Colonic mucosa (tissue), 4 donors: ENCODE measurements at places on chromosomes 7 and 10. TPM values are rescaled to one million over a fixed set of nuclear protein-coding genes. Genes with fewer than 3 reads are reported as not detected.

Gene UNCX
- not detected for total RNA-seq

DNA sequence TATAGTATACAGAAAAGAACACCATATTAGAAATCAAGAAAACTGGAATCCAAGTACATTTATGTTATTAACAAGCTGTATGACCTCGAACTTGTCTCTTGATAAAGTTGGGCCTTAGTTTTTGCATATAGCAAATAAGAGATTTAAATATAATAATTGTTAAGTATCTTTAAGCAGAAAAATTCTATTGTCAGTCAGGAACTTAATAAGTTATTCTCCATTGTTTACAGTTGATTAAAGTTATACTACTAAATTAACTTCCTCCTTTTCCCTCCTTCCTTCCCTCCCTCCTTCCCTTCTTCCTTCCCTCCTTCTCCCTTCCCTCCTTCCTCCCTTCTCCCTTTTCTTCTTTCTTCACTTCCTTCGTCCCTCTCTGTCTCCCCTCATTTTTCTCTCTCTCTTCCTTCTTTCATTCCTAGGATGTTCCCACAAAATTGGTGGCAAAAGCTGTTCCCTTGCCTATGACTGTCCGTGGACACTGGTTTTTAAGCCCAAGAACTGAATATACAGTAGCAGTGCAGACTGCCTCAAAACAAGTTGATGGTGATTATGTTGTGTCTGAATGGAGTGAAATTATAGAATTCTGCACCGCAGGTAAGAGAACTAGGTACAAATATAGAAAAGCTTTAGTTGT, 59.7 kb downstream of the PHYHIPL start:
- H3K27me3 ChIP-seq, result no peaks in the 10 kb centered on the region
- DNase-seq, result no peak
- no peaks in the 10 kb centered on the region for H3K4me1 ChIP-seq
- no peaks in the 10 kb centered on the region for H3K36me3 ChIP-seq
- H3K27ac ChIP-seq, result no peak overlapping the region
- no peak overlapping the region for H3K4me3 ChIP-seq

DNA sequence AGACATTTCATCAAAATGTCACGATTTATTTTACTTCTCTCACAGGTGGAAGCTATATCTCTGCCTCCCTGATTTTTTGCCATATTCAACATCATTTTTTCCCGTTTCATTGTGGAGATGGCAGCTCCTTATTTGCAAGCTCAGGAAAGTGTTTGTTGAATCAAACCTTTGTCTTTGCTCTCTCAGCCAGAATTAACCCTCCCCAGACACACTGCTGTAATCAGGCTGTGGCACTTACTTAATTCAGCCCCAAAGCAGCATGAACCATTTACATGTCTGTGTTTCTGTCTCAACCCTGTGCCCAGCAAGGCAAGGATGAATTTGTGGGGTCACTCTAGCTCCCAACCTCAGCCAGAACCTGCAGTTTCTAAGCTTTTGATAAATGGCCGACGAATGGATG, 397.2 kb downstream of the TCERG1L start:
- no peaks in the 10 kb centered on the region for H3K36me3 ChIP-seq
- no peak for DNase-seq
- no peaks in the 10 kb centered on the region for H3K4me1 ChIP-seq

GRCh38 chr10:51204066-51204465, 129.8 kb downstream of the PRKG1 start:
- no peak overlapping the region for H3K4me3 ChIP-seq
- H3K36me3 ChIP-seq, result no peaks in the 10 kb centered on the region
- no peaks in the 10 kb centered on the region for H3K4me1 ChIP-seq
- no peak for DNase-seq
- H3K27ac ChIP-seq, result no peak overlapping the region

DNA sequence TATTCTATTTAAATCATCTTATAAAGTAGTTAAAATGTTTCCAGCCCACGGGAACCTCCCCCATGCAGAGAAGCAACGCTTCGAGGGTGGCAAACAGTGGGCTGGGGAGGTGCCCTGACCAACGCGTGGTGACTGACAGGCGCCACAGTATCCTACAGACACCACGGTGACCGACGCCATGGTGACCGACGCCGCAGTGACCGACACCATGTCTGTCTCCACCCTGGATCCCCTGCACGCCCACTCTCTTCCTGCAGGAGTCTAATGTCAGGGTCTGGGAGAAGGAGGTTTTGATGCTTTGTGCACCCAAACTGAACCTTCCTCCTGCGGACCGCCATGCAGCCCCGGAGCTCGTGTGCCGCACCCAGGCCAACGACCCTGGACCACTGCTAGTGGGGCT, 464.4 kb downstream of the PTPRN2 start:
- no peaks in the 10 kb centered on the region for H3K4me1 ChIP-seq
- H3K27me3 ChIP-seq, result no peaks in the 10 kb centered on the region
- no peak overlapping the region for H3K27ac ChIP-seq
- DNase-seq, result no peak
- H3K4me3 ChIP-seq, result no peak overlapping the region

Gene VAX1
- total RNA-seq, result not detected

Gene NDUFB2
- 281 TPM for total RNA-seq

- H3K27ac ChIP-seq, result no peak overlapping the region
- no peaks in the 10 kb centered on the region for H3K36me3 ChIP-seq
- H3K27me3 ChIP-seq, result no peaks in the 10 kb centered on the region
- DNase-seq, result no peak
These were observed 9.1 kb upstream of the EIF4H start for GRCh38 chr7:74164985-74165456.

DNA sequence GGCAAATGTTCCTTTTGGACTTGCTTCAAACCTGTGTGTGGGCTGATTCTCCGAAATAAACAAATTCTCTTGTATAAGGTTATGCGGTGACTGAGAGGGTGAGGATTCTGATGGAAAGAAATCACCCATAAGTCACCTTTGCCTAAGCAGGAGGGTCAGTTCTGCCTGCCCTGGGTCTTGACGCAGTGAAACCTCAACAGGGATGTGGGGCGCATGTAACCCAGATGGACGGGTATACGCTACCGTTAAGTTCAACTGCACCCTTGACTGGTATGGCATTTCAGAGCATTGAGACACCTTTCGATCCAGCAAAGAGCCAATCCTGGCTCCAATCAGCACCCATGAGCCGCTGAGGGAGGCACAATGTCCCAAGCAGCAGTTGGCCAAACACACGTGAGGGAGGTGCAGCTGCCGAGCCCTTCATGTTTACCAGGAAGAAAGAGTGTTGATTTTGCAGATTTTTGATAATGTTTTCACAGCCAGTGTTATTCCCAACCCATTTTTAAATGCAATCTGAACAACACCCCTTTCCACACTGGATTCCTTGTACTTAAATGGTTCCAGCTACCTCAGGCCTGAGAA, 48.1 kb downstream of the SORBS1 start:
- H3K4me1 ChIP-seq, result no peaks in the 10 kb centered on the region
- peak; percentile 67 for DNase-seq
- no peaks in the 10 kb centered on the region for H3K36me3 ChIP-seq
- H3K4me3 ChIP-seq, result no peak overlapping the region
- H3K27ac ChIP-seq, result peak overlapping the region; percentile 56

Gene GARIN1A
- total RNA-seq, result 0.85 TPM

Gene MRC1
- total RNA-seq, result 19.2 TPM

Gene TMEM130
- 0.12 TPM for total RNA-seq

Gene LAMTOR4
- 230 TPM for total RNA-seq

- H3K4me1 ChIP-seq, result no peaks in the 10 kb centered on the region
- no peaks in the 10 kb centered on the region for H3K36me3 ChIP-seq
- H3K27ac ChIP-seq, result no peak overlapping the region
- H3K4me3 ChIP-seq, result no peak overlapping the region
- DNase-seq, result no peak
These were observed 35.3 kb upstream of the SEMA3C start for GRCh38 chr7:80954191-80954590.

- H3K36me3 ChIP-seq, result no peaks in the 10 kb centered on the region
- H3K27ac ChIP-seq, result no peak overlapping the region
- no peak overlapping the region for H3K4me3 ChIP-seq
- no peaks in the 10 kb centered on the region for H3K4me1 ChIP-seq
- no peak for DNase-seq
These were observed 6.0 kb upstream of the REEP3 start for GRCh38 chr10:63515002-63515763.

DNA sequence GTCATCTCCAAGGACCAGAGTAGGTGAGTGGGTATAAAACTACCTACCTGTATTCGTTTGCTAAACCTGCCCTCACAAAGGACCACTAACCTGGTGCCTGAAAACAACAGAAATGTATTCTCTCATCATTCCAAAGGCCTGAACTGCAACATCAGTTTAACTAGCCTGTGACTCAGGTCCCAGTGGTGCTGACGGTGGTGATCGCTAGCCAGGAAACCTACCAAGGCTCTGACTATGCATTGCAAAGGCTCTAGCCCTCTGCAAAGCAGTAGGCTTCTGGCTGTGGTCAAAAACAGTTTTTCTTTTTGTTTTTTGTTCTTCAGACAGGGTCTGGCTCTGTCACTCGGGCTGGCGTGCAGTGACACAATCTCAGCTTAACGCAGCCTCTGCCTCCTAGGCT, 107.5 kb downstream of the NPTX2 start:
- H3K36me3 ChIP-seq, result no peaks in the 10 kb centered on the region
- H3K4me3 ChIP-seq, result no peak overlapping the region
- DNase-seq, result no peak
- H3K27me3 ChIP-seq, result no peaks in the 10 kb centered on the region
- no peak overlapping the region for H3K27ac ChIP-seq

Gene PON1
- not detected for total RNA-seq

- DNase-seq, result no peak
- H3K4me3 ChIP-seq, result no peak overlapping the region
- peaks cover 10% of the 10 kb centered on the region for H3K4me1 ChIP-seq
These were observed 141.3 kb upstream of the ZMIZ1 start for GRCh38 chr10:78927257-78927995.

Gene KLF14
- not detected for total RNA-seq

DNA sequence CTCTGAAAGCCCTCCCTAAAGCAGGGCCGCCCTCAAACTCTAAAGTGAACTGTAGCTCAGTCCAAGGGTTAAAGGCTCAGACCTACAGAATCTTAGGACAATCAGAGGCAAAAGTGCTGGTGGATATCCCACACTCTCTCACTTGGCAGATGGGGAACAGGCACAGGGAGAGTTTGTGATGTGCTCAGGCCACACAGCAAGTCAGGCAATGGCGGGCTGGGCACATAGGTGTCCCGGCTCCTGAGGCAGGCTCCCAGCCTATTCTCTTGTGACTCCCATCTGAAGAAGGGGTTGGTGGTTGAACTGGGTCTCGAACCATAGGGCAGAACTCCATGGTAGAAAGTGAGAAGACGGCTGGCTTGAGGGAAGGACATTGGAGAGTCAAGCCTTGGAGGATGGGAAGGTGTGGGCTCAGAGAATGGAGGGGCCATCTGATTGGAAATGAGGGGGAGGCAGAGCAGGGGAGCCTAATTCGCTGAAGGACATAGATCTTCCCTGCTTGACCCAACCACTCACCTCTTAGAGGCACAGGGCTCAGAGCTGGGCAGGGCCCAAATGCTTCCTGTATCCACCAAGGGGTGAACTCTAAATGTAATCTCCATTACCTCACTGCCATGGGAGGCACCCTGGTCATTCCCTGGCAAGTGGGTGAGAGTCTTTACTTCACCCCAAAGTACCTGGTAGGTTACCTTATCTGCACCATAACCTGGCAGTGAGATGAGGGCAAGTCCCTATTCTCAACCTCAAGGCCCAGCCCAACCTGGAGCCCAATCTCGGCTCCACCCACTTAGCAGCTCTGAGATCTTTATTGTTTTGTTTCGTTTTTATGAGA, 4.9 kb upstream of the ZMIZ1 start:
- peaks cover 9% of the 10 kb centered on the region for H3K4me1 ChIP-seq
- no peak overlapping the region for H3K4me3 ChIP-seq
- peak; percentile 79 for DNase-seq
- H3K27me3 ChIP-seq, result no peaks in the 10 kb centered on the region
- H3K36me3 ChIP-seq, result no peaks in the 10 kb centered on the region

DNA sequence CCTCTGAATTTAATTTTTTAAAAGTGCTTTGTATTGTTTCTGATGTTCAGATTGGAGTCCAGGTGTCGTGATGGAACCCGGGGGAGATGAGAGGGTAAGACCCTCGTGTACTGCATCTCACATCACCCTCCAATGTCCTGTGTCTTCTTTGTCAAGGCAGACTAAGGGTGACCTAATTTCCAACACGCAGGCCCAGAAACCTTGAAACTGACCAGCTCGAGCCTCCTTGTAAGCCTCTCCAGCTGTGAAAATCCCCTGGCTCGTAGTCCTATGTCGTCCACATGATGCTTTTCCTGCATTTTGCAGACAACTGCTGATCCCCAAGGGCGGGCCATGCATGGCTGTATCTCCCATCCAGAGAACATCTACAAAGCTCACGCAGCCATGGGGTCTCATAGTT, 220.2 kb downstream of the ARHGAP12 start:
- H3K4me1 ChIP-seq, result peaks cover 5% of the 10 kb centered on the region
- no peak overlapping the region for H3K4me3 ChIP-seq
- DNase-seq, result no peak
- peak overlapping the region; percentile 42 for H3K27ac ChIP-seq
- H3K27me3 ChIP-seq, result no peaks in the 10 kb centered on the region
- no peaks in the 10 kb centered on the region for H3K36me3 ChIP-seq

GRCh38 chr10:29140151-29140550, 148.7 kb upstream of the LYZL1 start:
- DNase-seq, result no peak
- no peaks in the 10 kb centered on the region for H3K27me3 ChIP-seq
- H3K36me3 ChIP-seq, result no peaks in the 10 kb centered on the region
- no peaks in the 10 kb centered on the region for H3K4me1 ChIP-seq

- H3K27me3 ChIP-seq, result no peaks in the 10 kb centered on the region
- H3K4me3 ChIP-seq, result no peak overlapping the region
- DNase-seq, result peak; percentile 71
These were observed 6.7 kb upstream of the MGAM2 start for GRCh38 chr7:142104550-142105527.

DNA sequence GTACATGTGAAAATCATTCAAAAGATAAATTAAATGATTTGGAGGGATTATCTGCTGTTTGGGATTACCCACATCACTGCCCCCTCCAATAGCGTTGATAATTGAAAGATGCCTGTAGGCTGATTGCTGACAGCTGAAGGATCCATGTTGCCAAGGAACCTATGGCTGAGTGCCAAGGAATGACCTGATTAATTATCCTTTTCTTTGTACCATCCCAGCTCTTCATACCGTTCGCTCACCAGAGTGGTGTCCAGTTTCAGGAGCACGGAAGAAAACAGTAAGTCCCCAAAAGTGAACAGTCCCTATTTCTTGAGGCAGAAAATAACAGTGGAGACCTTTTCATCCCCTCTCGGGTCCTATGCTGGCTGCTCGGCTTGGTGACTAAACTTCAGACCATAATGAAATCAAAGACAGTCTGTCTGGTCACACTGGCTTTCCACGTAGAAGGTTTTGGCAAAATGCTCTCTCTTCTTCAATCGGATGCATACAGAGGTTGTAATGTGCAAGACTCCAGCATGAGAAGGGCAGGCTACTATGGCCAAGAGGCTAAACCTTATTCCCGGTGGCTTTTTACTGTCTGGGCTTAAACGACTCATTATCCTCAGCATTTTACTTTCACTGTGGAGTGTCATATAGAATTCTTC, 108.8 kb downstream of the SPAG6 start:
- H3K36me3 ChIP-seq, result no peaks in the 10 kb centered on the region
- DNase-seq, result no peak
- no peak overlapping the region for H3K4me3 ChIP-seq
- H3K27ac ChIP-seq, result no peak overlapping the region
- no peaks in the 10 kb centered on the region for H3K27me3 ChIP-seq
